Stimulated activated CD8-positive, alpha-beta memory T cell treated with anti-CD3 and anti-CD28 coated beads, Interleukin-2, amount 100 ng/mL, for 48 hours (primary cell): ENCODE measurements at places on chromosomes 4 and X.

DNA sequence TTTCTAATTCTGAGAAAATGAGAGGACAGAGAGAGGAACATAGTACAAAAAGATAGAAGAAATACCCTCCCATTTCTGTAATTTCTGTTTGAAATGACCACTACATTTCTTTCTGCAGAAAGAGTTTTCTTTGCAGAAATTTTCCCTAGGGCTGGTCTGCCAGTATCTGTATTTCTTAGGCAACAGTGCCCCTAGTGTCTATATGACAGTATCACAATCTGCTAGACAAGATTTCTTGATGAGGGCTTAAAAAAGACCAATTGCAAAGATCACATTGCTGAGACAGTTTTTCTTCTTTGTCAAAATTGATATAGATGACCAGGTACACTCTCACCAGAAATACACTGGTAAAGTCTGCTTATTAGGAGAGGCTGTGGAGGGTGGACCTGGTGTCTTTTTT lies 81.0 kb upstream of the ZDHHC15 start:
- no peak for DNase-seq

- DNase-seq = no peak
Observed at GRCh38 chrX:41086627-41086932, 1.3 kb downstream of the USP9X start.

- no peak for DNase-seq
Observed at GRCh38 chr4:146098978-146099377, 76.5 kb upstream of the LSM6 start.

DNA sequence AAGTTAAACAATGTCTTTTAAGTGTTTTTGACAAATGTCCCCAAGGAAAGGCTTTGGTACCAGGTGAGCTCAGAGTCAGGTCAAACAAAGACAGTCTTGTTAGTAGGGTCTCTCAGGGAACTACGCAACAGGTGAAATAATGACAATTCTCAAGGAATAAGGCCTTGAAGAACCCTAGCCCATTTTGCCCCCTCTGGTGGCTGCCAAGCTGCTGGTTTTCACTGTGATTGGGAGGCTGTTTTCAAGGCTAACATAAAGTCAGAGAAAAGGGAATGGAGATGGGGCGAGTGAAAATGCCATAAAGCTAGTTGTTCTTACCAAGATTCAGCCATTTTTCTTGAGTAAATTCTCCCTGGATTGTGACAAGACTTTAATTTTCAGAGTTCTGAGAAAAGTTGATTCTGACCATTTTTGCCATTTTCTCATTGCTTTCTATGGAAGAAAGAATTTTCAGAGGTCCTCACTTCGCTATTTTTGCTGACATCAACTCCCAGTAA lies 58.7 kb downstream of the RWDD4 start:
- no peak for DNase-seq

GRCh38 chr4:90122355-90122748 lies 4.8 kb upstream of the CCSER1 start:
- no peak for DNase-seq

- DNase-seq = no peak
Observed at GRCh38 chrX:12239356-12240082, 101.2 kb downstream of the FRMPD4 start.

DNA sequence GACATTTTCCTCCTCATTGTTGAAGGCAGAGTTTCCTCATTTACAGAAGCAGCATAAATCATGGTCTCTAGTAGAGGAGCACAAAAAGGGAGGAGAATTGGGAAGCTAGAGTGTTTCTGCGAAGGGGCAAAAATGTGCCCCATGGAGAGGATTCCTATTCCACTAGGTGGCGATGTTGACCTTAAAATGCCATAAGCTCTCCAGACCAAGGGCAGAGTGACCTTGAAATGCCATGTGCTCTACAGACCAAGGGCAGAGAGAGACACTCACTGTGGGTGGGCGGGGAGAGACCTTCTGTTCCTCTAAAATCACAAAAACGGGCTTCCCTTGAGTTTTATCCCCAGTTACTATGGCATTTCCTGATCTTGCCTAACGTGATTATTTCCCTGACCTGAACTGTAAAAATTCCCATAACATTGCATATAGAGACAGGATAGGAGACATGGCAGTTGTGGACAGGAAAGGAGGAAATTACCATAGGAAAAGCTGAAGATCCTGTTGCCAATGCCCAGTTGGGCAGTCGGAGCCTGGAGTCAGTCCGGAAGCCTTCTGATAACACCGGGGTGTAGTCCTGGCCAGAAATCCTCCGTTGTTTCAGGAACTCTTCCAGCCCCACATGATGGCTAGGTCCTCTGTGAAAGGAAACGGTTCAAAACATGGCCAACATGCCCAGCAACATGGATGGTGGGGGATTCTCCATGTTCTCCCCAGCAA lies 567.7 kb downstream of the MAGEB5 start:
- no peak for DNase-seq

DNA sequence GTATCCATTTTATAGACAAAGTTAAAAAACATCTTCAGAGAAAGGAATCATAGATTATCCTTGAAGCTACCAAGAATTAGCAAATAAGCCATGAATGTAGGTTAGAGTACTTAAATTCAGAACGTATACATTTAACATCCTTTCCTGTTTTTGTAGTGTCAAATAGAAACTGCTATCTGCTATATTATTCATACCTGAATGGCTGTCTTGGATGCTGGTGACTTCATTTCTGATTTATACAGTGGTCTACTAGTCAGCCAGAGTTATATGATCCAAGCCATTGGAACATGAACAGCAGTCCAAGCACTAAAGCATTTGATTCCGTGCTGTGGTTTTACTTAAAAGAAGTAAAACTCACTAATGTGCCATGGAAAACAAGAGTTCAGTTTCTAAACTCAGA lies 58.3 kb upstream of the VSIG4 start:
- DNase-seq = no peak
